ENCODE measurements at places on chromosomes 12 and 14.

- DNase-seq: no peak
Measured at GRCh38 chr12:78739653-78740052, 124.9 kb upstream of the SYT1 start.

DNA sequence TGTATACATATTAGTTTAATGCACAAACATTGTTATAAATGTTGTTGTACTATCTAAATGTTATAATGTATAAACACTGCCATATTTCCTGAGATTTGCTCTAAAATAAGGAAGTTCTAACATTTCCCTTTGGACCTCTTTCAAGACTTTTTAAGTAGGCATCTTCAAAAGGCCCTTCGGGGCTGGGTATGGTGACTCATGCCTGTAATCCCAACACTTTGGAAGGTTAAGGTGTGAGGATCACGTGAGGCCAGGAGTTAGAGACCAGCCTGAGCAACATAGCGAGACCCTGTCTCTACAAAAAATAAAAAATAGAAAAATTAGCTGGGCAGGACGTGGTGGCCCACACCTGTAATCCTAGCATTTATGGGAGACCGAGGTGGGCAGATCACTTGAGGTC lies 35.5 kb downstream of the FBLN5 start:
- no peak for DNase-seq

- DNase-seq: no peak
Measured at GRCh38 chr12:43029971-43030370, 440.4 kb upstream of the PRICKLE1 start.

GRCh38 chr14:23608454-23608853 lies 27.7 kb upstream of the DHRS2 start:
- no peak for DNase-seq

DNA sequence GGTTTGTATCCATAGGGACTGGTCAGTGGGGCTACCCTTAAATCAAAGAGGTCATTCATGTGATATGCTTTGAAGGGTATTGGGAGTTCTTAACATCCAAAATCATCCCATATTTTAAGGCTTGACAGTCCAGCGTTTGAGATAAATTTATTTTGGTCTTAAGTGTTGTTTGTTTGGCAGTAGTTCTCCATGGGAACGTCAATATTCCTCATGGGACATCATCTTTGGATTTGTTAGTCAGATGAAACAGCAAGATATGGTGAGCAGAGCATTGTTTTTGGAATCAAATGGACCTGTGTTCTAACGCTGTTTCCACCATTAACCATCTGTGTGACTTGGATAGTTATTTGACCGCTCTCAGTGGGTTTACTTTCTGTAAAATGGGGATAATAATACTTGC lies 45.9 kb upstream of the GSG1 start:
- DNase-seq: no peak
